Stimulated activated CD8-positive, alpha-beta memory T cell treated with anti-CD3 and anti-CD28 coated beads, Interleukin-4, amount 100 ng/mL, for 1 hour (primary cell): ENCODE measurements at places on chromosomes 16 and 17.
A peak's percentile ranks its signal among the peaks of the same experiment; 100 is the strongest.

GRCh38 chr16:87016046-87017035 is 300.9 kb downstream of the C16orf95 start:
- DNase-seq, result no peak

DNA sequence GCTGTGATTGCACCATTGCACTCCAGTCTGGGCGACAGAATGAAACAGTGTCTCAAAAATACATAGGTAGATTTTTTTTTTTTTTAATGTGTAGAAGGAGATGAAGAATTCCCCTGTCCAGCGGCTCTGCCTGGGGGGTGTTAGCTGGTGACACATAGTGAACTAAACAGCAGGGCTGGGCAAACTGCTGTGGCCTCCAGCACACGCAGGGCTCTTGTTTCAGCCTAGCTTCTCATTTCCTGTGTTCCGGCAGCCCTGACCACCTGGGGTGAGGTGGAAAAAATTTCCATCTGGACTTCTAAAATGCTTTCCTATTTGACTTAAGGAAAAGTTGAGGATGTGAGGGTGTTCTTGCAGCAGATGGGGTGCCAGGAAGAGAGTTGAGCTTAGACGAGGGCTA is 33.3 kb upstream of the RGS9 start:
- DNase-seq, result no peak

- no peak for DNase-seq
Measured at GRCh38 chr16:3051494-3051893, 5.1 kb downstream of the MMP25 start.

DNA sequence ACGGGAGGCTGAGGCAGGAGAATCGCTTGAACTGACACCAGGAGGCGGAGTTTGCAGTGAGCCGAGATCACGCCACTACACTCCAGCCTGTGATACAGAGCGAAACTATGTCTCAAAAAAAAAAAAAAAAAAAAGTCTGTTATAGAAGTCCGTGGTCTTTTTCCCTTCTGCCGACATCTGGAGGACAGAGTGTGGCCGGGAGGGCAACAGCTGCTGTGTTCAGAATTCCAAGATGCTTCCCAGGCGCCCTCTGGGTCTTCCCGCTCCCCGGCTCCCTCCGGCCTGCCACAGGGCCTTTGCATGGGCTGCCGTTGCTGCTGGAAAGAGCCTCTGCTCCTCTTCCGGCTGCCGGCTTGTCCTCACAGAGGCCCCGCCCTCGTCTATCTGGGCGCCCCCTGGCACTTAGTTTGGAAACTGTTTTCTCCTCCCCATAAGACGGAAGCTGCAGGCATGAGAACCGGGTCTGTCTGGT is 2.4 kb upstream of the CACNA1H start:
- DNase-seq, result no peak

DNA sequence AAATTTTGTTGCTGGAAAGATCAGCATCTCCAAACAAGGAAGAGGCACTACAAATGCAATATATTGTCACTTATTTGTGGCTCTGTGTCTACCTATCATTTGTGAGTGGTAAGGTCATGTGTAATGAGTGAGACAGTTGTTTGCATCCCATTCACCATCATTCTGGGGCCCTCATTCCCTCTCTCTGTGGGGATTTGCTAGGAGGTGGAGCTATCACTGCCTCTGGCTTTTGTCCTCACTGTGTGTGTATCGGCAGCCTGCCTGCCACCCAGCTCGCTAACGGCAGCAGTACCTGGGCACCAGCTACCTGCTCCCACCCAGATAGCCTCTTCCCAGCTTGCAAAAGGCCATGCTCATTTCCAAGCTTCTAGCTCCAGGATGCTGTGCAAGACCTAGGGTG is 379.2 kb upstream of the ZFHX3 start:
- DNase-seq, result no peak

GRCh38 chr17:36195434-36196130 is 976 bp downstream of the CCL3L1 start:
- DNase-seq, result no peak

DNA sequence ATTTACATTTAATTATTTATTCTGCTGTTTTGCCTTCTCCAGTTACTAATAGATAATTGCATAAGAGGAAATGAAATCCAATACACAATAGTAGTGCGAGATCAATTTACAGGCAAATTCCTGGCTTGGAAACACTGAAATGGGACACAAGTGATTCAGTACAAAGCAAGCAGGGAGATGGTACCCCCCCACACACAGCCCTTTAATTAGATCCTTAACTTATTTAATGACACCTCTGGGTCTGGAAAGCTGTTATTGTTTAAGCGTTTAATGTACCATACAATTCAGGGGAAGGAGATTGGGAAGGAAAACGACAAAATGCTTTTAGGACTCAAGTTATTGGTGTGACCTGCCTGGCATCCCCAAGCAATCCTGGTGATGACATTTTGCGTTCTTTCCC is 318.2 kb downstream of the NPIPA8 start:
- no peak for DNase-seq

DNA sequence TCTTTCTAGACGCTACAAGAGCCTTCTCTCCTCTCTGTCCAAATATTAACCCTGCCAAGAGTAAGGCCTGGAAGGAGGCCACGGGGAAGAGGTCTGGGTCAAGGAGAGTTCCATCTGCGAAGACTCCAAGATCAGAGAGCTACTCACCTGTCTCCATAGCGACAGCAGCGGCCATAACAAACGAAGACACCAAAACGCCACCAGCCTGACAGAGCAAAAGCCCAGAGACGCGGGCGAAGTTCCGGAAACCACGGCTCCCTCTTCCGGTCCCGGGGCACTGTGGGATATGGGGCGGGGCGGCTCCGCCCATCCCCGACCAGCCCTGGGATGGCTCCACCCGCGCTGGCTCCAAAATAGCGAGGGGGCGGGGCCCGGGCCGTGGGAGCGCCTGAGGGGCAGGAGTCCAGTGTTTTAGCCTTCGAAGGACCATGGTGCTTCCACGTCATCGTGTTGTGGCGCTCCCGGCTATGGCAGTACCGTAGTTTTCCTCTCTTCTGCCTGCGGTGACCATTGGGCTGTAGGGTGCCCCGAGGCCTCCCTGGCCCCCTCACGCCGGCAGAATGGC is at the start of the genes C17orf100 and MED31:
Gene C17orf100, plus strand, starts transcription at position 409 of the 565 bp plus-strand sequence. Its CDS starts 152 bp downstream, at position 561.
Gene MED31, minus strand, starts transcription at position 252 of the 565 bp plus-strand sequence. Its CDS starts 77 bp downstream, at position 175.
- peak; percentile 86 for DNase-seq

GRCh38 chr17:3030096-3030495 is 33.3 kb downstream of the OR1D5 start:
- no peak for DNase-seq
